Hippocampal formation (tissue), 2 donors: ENCODE measurements at places on chromosomes 12 and 14.

DNA sequence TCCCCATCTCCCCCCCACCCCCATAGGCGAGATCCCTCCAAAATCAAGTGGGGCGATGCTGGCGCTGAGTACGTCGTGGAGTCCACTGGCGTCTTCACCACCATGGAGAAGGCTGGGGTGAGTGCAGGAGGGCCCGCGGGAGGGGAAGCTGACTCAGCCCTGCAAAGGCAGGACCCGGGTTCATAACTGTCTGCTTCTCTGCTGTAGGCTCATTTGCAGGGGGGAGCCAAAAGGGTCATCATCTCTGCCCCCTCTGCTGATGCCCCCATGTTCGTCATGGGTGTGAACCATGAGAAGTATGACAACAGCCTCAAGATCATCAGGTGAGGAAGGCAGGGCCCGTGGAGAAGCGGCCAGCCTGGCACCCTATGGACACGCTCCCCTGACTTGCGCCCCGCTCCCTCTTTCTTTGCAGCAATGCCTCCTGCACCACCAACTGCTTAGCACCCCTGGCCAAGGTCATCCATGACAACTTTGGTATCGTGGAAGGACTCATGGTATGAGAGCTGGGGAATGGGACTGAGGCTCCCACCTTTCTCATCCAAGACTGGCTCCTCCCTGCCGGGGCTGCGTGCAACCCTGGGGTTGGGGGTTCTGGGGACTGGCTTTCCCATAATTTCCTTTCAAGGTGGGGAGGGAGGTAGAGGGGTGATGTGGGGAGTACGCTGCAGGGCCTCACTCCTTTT lies 2.7 kb downstream of the GAPDH start:
- DNase-seq, result no peak

DNA sequence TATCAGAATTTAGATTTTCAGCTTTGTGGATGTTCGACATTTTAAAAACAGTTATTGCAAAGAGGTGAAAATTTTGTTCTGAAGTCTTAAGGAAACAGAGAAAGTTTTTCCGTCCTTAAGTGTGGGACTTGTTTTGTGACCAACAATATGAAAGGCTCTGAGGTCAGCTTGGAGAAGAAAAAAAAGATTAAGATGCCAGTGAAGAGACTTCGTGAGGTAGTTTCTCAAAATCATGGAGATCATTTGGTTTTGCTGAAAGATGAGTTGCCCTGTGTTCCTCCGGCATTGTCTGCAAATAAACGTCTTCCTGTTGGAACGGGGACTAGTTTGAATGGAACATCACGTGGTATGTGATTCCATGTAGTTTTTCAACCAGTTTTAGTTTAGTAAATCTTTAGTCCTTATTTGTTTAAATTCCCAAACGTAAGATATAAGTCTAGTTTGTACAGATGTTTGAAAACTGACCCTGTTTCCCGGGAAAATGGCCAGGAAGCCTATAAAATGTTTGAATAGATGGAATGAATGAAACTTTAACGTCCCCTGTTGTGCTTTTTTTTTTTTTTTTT lies 682 bp downstream of the KIAA0586 start:
- no peak for DNase-seq

DNA sequence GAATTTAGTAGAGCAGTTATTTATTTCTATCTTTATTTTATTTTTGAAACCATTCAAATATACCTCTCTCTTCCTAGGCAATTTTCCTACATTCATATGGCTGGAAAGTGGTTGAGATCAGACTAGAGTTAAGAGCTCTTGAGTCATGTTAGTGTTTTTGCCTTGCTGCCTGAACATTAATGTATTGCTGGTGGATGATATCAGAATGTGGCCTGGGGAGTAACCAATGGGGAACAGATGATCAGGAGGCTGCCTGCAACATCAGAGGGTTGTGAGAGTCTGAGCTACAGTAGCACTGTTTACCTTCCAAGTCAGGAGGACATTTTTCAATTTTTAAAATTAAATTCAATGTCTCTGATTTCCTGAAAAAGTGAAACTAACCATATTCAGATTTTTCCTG lies 166.3 kb upstream of the TRHDE start:
- no peak for DNase-seq

GRCh38 chr12:325906-326305 lies 63.2 kb downstream of the KDM5A start:
- no peak for DNase-seq

- no peak for DNase-seq
Observed at GRCh38 chr14:21023817-21024584, 860 bp downstream of the NDRG2 start.

DNA sequence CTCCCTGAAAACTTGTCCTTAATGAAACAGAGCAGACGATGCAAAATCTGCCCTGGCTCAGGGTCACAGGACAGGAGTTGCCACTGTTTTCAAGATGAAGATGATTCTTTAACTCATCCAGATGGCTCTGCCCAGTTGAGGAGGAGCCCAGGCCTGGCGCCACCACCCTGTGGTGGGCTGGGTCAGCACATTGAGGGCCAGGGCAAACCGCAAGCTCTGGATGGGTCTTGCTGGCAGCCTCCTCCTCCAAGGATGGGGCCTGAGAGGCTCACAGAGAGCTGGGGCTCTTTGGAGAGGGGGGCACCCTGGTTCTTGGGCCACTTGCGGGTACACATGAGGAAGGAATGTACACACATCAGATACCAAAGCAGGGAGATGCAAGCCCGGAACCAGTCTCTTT lies 158.2 kb downstream of the NUAK1 start:
- no peak for DNase-seq

DNA sequence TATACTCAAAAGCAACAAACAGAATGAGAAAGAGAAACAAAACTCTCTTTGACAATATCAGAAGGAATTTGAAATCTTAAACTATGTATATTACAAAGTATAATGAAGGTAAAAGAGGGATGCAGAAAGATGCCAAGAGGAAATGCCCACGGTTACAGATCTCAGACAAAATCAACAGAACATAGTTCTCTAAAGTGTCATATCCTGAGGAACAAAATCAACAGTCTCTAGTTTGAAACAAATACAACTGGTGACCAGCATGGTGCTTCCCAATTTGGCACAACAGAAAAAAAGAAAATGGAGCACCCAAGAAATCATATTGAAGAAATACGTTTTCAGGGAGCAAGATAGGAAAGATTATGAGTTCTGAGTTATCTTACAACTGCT lies 116.5 kb downstream of the METTL25 start:
- DNase-seq, result no peak

DNA sequence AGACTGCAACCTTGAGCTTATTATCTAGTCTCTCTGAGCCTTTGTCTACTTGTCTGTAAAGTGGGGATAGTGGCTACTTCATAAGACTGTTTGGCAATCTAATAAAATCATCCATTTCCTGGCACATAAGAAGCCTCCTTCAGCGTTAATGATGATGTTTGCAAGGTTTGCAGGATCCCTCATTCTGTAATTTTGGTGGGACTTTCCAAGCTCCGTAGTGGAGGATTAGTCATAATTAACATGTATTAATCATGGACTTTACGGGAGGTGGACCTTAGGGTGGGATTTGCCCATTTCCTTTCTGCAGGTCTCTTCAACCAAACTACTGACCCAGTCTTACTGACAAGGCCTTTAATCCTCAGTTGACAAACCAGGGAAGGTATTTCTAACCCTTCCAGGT lies 66.2 kb downstream of the NTF3 start:
- DNase-seq, result no peak

- DNase-seq, result no peak
Observed at GRCh38 chr14:96661244-96661969, 135.8 kb upstream of the VRK1 start.

GRCh38 chr14:33085799-33086198 lies 147.1 kb downstream of the NPAS3 start:
- DNase-seq, result no peak

DNA sequence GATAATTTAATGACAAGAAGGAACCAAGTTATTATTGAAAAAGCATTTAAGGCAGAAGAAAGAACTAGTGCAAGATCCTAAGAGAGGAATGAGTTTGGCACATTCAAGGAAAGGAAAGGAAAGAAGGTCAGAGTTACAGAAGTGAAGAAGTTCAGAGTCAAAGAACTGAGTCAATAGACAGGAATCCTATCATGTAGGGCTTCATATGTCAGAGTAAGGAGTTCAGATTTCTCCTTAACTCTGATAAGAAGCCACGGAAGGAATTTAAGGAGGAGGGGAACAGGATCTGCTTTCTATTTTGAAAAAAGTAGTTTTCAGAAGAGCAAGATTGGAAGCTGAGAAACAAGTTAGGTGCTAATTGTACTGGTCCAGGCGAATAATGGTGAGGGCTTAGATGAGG lies 223.1 kb upstream of the FOXN3 start:
- no peak for DNase-seq

GRCh38 chr14:104030958-104031357 lies 54.5 kb upstream of the ASPG start:
- DNase-seq, result no peak
